ENCODE measurements at places on chromosomes 5 and 9.

- no peak for DNase-seq
Observed at GRCh38 chr9:121561385-121562222, 62.0 kb upstream of the GGTA1 start.

- no peak for DNase-seq
Observed at GRCh38 chr9:76552181-76552580, 93.2 kb downstream of the GCNT1 start.

- no peak for DNase-seq
Observed at GRCh38 chr5:145946112-145946861, 9.9 kb downstream of the SH3RF2 start.

DNA sequence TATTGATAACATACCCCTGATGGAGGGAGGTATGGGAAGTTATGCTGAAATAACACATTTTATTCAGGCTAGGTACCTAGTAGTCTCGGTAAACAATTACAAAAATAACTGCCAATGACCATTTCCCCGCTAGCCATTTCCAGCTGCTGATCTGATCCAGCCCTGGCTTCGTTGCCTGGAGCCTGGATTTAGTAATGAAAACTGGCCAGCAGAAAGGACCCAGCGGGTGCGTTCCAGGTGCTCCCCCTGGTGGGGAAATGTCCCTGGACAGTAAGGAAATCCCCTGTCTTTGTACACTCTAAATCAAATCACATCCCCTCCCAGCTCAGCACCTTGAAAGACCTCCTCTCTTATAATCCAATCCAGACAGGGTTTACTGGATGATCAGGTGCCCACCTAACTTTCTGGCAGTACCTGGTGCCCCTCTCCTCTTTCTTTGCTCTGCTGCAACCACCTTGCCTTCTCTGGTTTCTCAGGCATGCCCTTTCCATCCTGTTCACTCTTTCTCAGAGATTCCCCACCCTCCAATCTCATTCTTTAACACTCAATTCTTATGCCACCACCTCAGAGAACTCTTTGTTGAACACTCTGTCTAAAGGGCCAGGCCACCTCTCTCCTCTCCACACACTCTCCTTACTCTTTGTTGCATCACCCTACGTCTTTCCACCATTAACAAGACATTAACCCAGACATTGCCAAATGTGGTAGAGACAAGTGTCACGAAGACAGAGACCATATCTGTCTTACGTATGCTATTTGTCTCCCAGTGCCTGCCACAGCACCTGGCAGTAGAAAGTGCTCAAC, 50.1 kb upstream of the SMAD5 start:
- DNase-seq, result no peak

GRCh38 chr5:139634028-139634325, 14.2 kb upstream of the CXXC5 start:
- no peak for DNase-seq

- DNase-seq, result no peak
Observed at GRCh38 chr5:152622628-152623027, 217.5 kb upstream of the NMUR2 start.

DNA sequence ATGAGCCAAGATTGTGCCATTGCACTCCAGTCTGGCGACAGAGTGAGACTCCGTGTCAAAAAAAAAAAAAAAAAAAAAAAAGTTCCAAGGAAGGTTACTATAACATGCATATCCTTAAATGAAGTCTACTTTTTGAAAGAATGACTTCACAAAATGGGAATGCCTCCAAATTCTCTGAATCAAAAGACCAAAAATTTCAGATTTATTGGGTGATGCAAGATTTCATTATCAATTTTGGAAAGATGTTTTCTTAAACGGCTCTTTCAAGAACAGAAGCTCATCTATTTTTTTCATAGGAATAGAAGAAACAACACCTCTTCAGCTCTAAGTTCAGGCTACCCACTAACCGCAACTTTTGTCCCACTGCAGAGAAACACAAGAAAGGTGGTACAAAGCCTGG, 69.9 kb downstream of the AUH start:
- DNase-seq, result no peak

DNA sequence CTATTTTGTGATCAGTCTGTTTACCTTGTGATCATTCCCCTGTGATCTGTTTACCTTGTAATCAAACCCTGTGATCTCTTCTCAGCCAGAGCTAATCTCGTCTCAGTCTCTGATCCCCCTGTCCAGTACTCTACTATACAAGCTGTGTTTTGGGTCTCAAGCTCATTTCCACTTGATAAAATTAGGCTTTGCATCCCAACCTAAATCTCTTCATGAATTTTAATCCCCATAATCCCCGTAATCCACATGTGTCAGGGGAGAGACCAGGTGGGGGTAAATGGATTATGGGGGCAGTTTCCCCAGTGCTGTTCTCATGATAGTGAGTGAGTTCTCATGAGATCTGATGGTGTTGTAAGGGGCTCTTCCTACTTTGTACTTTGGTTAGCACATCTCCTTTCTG, 157.2 kb downstream of the PRR16 start:
- DNase-seq, result no peak

GRCh38 chr5:123819833-123820232, 307.9 kb downstream of the CSNK1G3 start:
- DNase-seq, result no peak

DNA sequence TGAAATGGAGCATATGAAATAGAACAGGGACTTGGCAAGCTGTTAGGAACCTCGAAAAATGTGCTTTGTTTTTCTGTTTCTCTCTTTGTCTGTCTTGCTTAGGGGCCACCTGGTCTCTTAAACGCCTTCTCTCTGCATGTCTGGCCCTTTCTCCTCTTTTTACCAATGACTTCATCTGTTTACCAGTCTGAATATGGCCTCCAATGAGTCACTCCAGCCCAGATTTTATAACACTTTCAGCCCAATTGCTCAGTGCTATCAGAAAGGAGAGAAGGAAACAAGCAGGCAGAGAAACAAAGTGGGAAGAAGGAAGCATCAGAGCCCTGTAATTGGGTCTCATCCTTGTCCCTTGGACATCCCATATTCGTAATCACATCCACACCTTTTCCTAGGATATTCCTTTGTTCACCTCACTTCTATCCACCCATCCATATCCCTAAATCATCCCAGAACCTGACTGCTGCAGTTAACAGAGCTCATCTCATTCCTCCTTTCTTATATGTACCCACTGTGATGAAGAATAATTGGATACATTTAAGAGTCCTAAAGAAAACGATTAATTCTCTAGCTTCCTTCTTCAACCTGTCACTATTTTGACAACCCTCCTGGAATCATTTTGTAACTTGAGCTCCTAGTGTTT, 151.8 kb upstream of the GPR151 start:
- no peak for DNase-seq

DNA sequence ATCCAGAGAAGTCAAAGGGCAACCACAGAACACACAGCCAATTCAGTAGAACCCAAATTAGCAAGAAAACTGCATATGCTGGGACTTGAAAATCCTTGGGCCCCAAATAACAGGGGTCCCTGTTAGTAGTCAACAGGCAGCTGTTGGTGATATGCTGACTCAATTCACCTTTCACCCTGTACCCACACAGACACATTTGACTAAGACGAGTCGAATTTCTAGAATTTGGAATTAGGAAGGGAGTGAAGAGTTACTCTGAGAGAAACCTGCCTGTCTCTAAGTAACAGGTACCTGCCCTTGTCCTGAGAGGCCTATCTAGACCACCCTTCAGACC, 821 bp upstream of the VCP start:
- no peak for DNase-seq

GRCh38 chr5:79236970-79237739, 1.2 kb downstream of the JMY start:
- DNase-seq, result no peak

DNA sequence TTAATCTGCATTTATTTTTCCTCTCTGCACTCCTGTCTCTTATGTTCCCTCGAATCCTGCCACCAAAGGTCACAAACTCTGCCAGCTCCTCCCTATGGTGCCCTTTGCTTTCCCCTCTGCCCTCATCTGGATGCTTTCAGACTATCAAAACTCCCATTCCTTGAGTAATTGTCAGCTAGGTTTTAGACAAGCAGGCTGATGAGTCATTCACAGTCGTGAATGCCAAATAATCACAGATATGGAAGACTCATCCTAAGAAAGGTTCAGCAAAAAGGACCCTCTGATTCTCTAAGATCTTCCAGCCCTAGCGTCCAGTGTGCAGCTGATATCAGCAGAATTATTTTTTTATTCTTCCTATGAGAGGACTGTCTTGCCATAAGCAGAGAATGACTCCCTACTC, 104.5 kb upstream of the NUDT12 start:
- DNase-seq, result no peak

- no peak for DNase-seq
Observed at GRCh38 chr5:175922192-175922885, 45.8 kb downstream of the THOC3 start.

- no peak for DNase-seq
Observed at GRCh38 chr5:143594902-143595818, 191.7 kb upstream of the NR3C1 start.

- DNase-seq, result no peak
Observed at GRCh38 chr5:82820961-82821845, 256.0 kb downstream of the TMEM167A start.

- no peak for DNase-seq
Observed at GRCh38 chr5:9761706-9762105, 131.6 kb upstream of the TAS2R1 start.

DNA sequence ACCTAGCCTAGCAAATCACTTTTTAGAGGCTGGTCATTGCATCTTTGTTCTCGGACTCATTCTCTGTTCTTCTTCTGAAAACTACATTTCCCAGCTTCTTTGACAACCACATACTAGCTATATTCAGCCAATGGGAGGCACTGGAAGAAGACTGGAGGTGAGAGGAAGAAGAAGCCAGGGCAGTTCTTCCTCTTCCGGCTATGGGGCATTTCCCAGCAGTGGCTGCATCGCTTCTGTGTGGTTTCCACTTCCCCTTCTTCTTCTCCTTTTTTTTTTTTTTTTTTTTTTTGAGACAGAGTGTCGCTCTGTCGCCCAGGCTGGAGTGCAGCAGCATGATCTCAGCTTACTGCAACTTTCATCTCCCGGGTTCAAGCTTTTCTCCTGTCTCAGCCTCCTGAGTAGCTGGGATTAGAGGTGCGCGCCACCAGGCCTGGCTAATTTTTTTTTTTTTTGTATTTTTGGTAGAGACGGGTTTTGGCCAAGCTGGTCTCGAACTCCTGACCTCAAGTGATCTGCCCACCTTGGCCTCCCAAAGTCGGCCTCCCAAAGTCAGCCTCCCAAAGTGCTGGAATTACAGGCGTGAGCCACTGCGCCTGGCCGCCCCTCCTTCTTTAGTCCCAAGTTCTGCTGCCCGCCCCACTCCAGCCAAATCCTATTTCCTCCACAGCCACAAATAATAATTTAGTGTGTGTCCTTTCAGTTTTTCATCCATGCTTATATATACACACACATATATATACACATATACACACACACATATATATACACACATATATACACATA, 6.9 kb upstream of the UBAP1 start:
- no peak for DNase-seq

GRCh38 chr5:139711906-139712224, 63.7 kb downstream of the CXXC5 start:
- no peak for DNase-seq

DNA sequence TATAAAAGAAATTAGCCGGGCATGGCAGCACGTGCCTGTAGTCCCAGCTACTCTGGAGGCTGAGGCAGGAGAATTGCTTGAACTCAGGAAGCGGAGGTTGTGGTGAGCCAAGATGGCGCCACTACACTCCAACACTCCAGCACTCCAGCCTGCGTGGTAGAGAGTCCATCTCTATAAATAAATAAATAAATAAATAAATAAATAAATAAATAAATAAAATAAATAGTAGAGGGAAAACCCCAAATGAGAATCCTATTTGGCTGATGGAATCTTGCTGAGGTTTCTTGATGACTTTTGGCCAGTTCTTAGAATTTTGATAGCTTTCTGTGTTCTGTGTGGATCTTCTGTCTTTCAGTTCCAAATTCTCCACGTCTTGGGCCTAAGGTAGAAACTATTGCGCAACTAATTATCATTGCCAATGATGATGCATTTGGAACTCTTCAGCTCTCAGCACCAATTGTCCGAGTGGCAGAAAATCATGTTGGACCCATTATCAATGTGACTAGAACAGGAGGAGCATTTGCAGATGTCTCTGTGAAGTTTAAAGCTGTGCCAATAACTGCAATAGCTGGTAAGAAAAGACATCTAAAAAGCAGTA, 126.9 kb downstream of the ADGRV1 start:
- DNase-seq, result no peak

DNA sequence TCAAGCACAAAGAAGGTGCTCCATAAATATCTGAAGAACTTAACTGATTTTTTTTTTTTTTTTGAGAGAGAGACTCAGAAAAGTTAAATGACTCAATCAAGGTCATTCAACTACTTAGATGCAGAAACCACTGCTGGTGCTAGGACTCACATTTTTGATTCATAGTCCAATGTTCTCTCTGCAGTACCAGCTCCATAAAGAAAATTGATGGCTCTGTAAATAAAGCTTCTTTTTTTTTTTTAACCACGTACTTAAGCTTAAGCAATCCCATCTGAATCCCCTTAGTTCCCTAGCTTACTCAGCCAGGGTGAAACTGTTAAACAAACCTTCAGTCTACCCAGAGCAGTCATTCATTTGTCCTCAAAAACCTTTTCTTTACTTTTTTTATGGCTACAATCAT, 657.0 kb upstream of the WWC1 start:
- no peak for DNase-seq

GRCh38 chr9:23823986-23824829, 1.8 kb downstream of the ELAVL2 start:
- no peak for DNase-seq

GRCh38 chr9:14170392-14170931, 143.5 kb downstream of the NFIB start:
- no peak for DNase-seq

GRCh38 chr5:56685503-56686217, 129.7 kb upstream of the MAP3K1 start:
- no peak for DNase-seq

DNA sequence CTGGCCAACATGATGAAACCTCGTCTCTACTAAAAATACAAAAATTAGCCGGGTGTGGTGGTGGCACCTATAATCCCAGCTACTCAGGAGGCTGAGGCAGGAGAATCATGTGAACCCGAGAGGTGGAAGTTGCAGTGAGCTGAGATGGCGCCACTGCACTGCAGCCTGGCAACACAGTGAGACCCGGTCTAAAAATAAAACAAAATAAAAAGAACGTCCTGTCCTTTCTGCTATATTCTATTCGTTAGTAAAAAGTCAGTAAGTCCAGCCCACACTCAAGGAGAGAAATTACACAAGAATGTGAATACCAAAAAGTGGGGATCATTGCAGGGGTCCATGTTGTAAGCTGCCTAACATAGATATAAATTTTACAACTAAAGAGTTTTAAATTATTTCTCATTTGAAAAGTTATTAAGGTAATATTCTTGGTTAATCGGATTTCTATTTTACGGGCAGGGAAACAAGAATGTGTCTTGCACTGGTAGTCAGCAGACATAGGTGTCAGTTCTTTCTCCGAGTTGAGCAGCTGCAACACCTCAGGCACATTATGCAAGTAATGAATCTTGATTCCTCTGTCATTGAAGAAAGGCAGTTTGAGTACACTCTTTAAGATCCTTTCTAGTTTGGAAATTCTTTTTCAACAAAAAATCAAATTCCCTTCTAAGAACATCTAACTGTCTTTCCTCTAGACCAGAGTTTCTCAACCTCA, 24.5 kb downstream of the NMUR2 start:
- DNase-seq, result no peak

Data from NCI-H2081 treated with DMSO at 0.1 percent for 48 hours (cell line).